ENCODE measurements at places on chromosomes 4 and X. TPM values are rescaled to one million over a fixed set of nuclear protein-coding genes. Genes with fewer than 3 reads are reported as not detected.

SLIT2 gene
- total RNA-seq, result 8.5 TPM

GRCh38 chr4:41569961-41570360, 32.0 kb downstream of the LIMCH1 start:
- peaks cover 4% of the 10 kb centered on the region for H3K4me1 ChIP-seq
- no peak for DNase-seq
- no peak overlapping the region for H3K4me3 ChIP-seq
- H3K27ac ChIP-seq, result no peak overlapping the region
- H3K27me3 ChIP-seq, result no peaks in the 10 kb centered on the region
- H3K36me3 ChIP-seq, result no peaks in the 10 kb centered on the region

DNA sequence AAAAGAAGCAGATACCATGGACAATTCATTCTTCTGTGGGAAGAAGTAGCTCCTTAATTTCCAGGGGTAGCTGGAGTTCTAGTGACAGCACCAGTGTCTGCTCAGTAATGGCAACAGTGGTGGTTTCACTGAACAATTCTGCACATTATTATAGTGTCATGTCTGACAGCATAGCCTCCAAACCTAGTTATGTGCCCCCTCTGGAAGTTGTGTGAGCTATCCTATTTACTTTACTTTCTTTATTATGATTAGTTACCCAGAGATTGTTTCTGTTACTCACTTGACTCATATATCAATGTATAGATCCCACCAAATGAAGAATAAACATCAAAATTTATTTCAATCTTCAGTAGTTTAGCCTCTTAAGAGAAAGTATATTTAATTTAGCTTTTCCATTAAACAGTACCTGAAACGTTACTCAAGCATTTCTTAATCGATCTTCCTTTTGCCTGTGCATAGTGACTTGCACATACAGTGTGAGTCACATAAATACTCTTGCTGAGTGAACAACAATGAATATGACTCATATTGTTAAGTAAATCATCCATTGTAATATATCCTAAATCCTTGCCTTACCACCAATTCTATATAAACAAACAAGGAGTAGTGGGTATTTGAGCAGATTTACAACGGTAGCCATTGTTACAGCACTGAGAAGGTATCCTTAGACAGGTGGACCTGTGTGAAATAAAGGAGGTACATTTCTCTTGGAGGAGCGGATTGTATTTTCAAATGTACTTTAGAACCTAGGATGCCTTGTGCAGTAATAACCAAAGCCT, 534.7 kb downstream of the ANKRD50 start:
- no peaks in the 10 kb centered on the region for H3K36me3 ChIP-seq
- H3K27ac ChIP-seq, result no peak overlapping the region
- no peak for DNase-seq
- no peak overlapping the region for H3K4me3 ChIP-seq
- H3K27me3 ChIP-seq, result no peaks in the 10 kb centered on the region

DNA sequence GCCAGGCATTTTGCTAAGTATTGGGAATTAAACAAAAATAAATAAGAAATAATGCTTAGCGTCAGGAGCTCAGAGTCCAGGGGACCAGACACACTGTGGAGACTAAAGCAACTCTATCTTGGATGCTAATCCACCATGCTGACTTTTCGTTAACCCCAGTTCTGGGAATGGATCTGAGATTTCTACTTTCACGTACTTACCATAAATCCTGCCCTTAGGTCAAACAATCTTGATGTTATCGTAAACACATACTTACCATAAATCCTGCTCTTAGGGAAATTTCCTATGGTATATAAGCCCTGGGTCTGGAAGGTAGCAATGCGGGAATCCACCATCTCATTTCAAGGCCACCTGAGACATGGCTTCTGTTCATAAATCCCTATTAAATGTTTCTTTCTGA, 204.5 kb upstream of the IGFBP7 start:
- H3K27me3 ChIP-seq, result no peaks in the 10 kb centered on the region
- H3K4me1 ChIP-seq, result no peaks in the 10 kb centered on the region
- H3K4me3 ChIP-seq, result no peak overlapping the region
- H3K27ac ChIP-seq, result no peak overlapping the region
- DNase-seq, result no peak

GRCh38 chr4:144663834-144664475, 18.0 kb downstream of the HHIP start:
- no peak overlapping the region for H3K4me3 ChIP-seq
- no peak for DNase-seq
- no peak overlapping the region for H3K27ac ChIP-seq
- no peaks in the 10 kb centered on the region for H3K4me1 ChIP-seq

ARHGAP36 gene
- 0.36 TPM for total RNA-seq

DNA sequence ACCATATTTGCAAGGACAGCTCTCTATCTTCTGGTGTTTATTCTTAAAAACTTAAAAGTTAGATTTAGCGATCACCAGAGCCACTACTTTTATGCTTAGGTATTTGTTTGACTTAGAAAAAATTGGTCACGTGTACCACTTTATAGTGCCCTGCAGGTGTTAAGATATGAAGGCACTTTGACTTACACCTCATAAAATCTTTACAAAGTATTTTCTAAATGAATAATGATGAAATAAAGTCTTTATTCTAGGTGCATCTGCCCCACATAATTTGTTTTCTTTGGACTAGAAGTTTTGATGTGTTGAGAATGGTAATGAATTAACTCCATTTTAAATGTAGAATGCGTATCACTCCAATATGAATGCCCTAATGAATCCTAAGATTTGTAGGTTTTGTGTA, 2.9 kb downstream of the FMR1 start:
- no peaks in the 10 kb centered on the region for H3K4me1 ChIP-seq
- no peaks in the 10 kb centered on the region for H3K36me3 ChIP-seq
- no peak overlapping the region for H3K4me3 ChIP-seq
- H3K27me3 ChIP-seq, result no peaks in the 10 kb centered on the region
- H3K27ac ChIP-seq, result no peak overlapping the region

DNA sequence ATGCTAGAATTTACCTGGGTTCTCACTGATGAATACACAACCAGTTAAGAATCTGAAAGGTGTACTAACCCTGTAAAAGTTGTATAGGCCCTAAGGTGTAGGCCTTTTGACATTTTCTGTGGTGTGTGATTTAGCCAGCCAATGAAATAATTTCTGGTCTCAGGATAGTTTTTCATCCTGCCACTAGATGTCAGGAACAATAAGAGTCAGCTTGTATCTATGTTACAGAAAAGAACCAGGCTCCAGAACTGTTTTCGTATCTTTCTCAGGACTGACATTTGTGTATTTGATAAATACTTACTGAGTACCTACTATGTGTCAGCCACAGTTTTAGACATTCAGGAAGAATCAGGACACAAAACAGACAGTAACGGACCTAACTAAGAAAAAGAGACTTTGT, 673.6 kb upstream of the TENM3 start:
- no peak overlapping the region for H3K4me3 ChIP-seq
- H3K36me3 ChIP-seq, result no peaks in the 10 kb centered on the region
- no peaks in the 10 kb centered on the region for H3K4me1 ChIP-seq
- DNase-seq, result no peak
- H3K27ac ChIP-seq, result no peak overlapping the region

GRCh38 chr4:85869181-85869580, 394.2 kb downstream of the ARHGAP24 start:
- no peaks in the 10 kb centered on the region for H3K4me1 ChIP-seq

IL15 gene
- 1.2 TPM for total RNA-seq

DNA sequence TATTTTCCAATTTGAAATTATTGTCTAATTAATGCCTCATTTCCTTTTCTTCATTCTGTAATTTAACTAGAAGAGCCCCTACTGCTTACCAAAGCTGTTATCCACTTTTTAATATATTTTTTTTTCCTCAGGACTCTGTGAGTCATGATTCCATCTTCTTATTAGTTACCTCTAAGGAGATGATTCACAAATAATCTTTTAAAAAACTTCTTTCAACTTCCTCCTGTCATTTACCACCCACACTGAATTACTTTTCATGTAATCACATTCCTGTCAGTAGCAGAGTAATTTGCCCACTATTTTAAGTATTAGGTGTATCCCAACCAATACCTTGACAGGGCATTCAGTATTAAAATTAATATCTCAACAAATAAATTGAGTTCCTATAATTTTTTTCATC, 470.9 kb upstream of the ADGRL3 start:
- no peaks in the 10 kb centered on the region for H3K4me1 ChIP-seq
- H3K27me3 ChIP-seq, result no peaks in the 10 kb centered on the region
- no peak overlapping the region for H3K4me3 ChIP-seq
- H3K36me3 ChIP-seq, result no peaks in the 10 kb centered on the region
- no peak overlapping the region for H3K27ac ChIP-seq

GRCh38 chr4:69957209-69957608, 8.3 kb downstream of the CSN2 start:
- no peak for DNase-seq
- H3K36me3 ChIP-seq, result no peaks in the 10 kb centered on the region
- H3K27ac ChIP-seq, result no peak overlapping the region
- no peak overlapping the region for H3K4me3 ChIP-seq
- no peaks in the 10 kb centered on the region for H3K4me1 ChIP-seq
- no peaks in the 10 kb centered on the region for H3K27me3 ChIP-seq

GRCh38 chr4:132502096-132502552, 647.0 kb upstream of the PCDH10 start:
- no peak for DNase-seq
- no peaks in the 10 kb centered on the region for H3K27me3 ChIP-seq
- no peaks in the 10 kb centered on the region for H3K36me3 ChIP-seq
- no peak overlapping the region for H3K4me3 ChIP-seq
- H3K4me1 ChIP-seq, result no peaks in the 10 kb centered on the region
